Activated CD4-positive, alpha-beta T cell treated with anti-CD3 and anti-CD28 coated beads, Interleukin-2, amount 50 U/mL, for 24 hours (primary cell): ENCODE measurements at places on chromosomes 3 and 15.

GRCh38 chr15:85620690-85621049 lies 174.1 kb downstream of the KLHL25 start:
- DNase-seq, result no peak

DNA sequence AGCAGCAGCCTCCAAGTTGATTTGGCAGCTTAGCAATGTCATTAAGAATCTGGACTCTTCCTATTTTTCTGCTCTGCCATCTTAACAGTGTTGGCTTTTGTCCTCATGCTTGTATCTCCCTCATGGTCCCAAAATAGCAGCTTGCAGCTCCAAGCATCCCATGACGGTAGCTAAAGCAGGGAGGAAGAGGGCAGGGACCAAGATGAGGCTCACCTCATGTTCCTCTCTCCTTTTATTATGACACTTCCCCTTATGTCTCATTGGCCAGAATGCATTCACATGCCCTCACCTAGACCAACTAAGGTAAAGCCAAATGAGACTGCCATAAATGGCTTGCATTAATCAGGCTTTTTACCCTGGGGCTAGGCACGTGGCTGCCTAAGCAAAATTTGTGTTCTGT lies 382.4 kb downstream of the SHQ1 start:
- no peak for DNase-seq

DNA sequence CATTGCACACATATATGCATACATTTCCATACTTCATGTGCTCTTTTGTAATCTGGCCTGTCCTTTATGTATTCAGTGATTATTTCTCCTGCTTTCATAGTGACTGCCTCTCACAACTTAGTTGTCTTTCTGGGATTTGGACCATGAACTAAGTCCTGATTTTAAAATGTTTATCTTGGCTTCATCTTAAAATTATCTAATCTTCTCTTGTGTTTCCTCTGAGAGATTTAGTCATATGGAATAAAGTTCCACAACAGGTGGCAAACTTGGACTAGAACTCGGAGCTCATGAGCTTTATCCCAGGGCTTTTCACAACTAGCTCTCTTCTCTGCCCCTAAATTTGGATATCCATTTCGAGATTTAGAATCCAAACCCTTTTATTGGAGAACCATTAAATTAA lies 44.3 kb downstream of the U2SURP start:
- no peak for DNase-seq

GRCh38 chr3:48430708-48431101 lies 819 bp upstream of the PLXNB1 start:
- no peak for DNase-seq

DNA sequence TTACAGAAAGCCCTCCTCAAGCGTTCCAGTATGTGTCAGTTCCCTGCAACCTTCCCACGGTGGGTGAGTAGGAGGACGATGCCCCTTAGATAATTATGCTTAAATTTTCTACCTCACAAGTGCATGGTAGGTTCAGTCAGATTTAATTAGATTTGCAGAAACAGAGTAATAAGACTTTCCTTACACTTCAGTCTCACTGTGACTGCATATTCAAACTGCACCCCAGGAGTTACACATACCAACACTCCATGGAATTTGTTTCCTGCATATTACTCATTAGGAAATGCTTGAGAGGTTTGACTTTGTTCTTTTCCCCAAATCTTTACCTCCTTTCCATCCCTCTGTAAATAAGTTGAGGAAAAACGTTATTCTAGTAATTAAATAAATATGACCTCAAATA lies 108.8 kb downstream of the ARRDC4 start:
- DNase-seq, result no peak

GRCh38 chr3:159895430-159895829 lies 93.2 kb upstream of the IL12A start:
- no peak for DNase-seq

DNA sequence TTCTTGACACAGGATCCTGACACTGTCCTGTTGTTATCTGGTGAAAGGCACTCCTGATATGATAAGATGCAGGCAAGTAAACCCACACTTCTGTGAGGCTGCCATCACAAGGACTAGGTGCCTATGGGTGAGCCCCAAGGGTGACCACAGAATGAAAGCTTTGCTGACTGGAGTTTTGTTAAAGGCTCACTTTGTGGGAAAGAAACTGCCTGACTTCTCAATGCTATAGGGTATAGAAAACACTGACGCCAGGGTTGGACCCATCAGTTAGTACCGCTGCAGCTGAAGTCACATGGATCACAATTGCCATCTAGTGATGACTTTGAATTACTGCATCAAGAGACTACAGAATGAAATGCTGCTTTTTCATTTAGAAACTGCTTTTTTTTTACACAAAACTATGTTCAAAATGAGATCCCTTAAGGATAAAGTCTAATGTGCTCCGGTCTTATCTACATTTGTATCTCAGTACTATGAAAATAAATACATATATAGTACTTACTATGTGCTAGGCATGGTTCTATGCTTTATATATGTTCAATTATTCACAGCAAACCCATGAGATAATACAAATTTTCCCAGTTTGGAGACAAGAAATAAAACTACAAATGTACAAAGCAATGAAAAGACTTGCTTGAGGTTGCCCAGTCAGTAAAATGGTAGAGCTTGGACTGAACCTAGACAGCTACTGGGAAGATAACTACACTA lies 64.2 kb upstream of the CMSS1 start:
- DNase-seq, result no peak

- no peak for DNase-seq
Measured at GRCh38 chr3:2656806-2657777, 453.1 kb downstream of the IL5RA start.

DNA sequence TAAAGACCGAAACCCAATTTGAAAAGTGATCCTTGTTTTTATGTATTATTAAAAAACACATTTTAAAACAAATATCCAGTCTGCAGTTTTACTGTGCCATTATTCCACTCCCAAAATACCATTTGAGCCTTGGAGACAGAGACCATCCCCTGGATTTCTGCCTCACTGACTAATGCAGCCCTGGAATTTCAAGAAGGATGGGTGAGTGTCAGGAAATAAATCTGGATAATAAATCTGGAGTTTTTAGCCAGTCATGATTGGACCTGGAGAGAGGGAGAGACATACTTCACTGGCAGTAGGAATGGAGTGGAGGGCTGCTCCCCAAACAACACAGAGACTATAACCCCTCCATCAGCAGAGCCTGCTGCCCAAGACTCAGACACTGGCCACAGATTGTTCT lies 123.3 kb downstream of the MYLK start:
- no peak for DNase-seq

DNA sequence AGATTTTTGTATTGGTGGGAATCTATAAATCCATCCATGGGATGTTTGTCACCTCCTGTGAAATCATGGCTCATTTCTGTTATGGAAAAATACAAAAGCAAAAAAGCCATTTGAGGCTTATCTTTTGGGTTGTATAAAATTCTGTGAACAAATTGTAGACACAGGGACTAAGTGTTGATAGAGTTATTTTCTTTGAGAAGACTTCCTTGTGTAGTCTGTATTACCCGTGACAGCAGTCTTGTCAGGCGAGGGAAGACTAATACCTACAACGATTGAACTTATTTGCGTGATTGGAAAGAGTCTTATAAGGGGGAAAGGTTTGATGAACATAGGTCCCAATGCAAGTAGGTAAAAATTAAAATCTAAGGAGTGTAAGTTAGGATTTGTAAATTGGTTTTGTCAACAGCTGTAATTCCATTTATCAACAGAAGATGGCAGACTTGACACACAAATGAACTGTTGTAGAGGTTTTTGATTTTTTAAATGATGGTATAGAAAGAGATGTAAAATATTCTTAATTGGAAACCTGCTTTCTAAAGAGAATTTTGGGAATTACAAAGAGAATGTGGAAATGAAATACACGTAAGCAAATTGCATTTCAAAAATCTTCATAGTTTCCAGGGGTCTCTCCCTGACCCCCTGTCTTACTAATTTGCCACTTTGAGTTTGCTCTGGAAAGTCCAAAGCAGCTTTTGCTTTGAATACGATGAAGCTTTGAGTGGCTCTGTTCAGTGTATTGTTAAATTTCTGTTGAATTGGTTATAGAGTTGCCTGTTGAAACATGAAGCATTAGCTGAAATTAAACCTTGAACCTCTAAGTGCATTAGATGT lies 33.2 kb downstream of the SLC25A26 start:
- DNase-seq, result no peak

GRCh38 chr15:91867581-91868026 lies 14.1 kb downstream of the SLCO3A1 start:
- DNase-seq, result no peak

DNA sequence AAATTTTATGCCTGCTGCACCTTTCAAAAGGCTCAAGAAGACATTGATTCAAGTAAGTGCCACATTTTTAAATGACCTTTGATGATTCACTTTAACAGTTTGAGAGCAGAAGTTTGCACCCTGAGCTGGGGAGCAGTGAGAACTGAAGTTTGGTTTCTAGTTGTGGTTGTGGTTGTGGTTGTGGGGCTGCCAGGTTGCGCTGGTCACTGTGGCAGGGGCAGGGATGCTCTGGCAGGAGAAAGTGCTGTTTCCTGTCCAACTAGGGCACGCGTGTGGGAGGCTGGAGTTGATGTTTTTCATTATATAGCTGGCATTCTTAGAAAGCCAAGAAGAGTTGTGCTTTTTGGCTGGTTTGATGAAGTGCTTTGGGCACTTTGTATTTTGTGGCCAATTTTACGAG lies 339.7 kb upstream of the NR2F2 start:
- no peak for DNase-seq

DNA sequence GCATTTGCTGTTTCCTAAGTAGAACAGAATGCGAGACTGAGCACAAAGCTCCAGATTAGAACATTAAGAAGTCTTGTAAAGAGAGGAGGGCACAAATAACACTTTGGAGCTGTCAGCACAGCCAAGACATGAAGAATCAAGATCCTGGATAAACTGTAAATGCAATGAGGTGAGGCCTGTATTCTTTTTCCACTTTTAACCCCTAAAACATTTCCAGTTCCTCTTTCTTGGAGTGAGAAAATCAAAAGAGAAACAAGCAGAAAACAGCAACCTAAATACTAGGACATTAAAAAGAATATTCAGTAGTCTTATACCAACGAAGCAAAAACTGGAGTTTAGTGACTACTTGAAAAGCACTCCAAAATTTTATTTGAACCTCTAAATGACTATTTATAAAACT lies 204.3 kb downstream of the ZBTB20 start:
- no peak for DNase-seq

DNA sequence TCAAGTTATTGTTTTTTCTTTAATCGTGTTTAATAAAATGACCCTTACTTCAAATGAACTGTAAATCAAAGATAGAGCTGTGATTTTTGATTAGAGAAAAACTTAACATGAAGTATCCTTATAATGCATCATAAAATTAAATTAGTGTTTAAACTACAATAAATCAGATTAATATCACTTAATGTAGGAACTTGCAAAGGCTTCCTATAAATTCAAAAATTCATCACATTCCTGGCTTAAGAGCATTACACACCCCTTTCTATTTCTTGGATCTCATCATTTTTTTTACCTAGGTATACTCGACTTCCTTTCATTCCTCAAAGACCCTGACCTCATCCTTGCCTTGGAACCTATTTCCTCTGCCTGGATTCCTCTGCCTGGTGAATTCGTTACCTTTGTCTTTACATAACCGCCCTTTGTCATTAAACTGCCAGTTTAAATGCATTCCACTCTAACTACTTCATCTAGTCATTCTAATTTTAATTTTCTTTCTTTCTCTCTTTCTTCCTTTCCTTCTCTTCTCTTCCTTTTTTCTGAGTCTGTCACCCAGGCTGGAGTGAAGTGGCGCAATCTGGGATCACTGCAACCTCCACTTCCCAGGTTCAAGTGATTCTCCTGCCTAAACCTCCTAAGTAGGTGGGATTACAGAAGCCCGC lies 1244.5 kb downstream of the OTOL1 start:
- no peak for DNase-seq

- no peak for DNase-seq
Measured at GRCh38 chr3:79111375-79112052, 656.3 kb downstream of the ROBO1 start.

- no peak for DNase-seq
Measured at GRCh38 chr3:132537297-132537696, 59.8 kb upstream of the ACKR4 start.

GRCh38 chr3:101340591-101340990 lies 20.2 kb upstream of the IMPG2 start:
- DNase-seq, result no peak

GRCh38 chr15:94057305-94057704 lies 174.1 kb upstream of the MCTP2 start:
- no peak for DNase-seq

DNA sequence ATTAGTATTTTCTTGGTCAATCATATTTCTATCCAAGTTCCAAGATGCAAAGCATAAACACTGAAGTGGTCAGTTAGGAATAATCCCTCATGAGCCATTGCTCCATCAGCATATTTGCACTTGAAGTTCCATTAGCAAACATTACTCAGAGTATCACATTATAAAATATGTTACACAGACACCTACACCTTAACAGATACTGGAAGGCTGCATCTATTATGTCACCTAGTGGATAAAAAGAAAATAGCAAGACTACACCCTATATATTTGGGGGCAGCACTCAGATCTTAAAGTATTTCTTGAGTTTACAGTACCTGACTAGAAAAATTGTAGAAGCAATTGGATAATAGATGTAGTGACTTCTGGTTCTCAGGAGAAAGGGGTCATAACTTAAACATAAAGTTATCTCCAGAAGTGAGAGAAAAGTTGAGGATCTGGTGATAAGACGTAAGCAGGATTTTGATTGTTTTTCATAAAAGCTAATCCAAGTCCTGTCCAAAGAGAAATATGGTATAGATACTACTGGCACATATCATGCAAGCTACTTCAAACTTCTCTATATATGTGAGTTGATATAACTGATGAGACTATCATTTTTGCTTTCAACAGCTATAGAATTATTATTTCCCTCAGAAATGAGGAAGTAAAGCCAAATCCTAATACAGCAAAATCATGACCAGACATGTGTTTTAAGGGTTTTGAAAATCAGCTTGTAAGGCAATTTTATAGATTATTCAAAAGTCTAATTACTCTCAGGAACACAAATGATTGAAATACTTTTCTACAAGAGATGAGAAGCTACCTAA lies 422.2 kb downstream of the GBE1 start:
- no peak for DNase-seq

DNA sequence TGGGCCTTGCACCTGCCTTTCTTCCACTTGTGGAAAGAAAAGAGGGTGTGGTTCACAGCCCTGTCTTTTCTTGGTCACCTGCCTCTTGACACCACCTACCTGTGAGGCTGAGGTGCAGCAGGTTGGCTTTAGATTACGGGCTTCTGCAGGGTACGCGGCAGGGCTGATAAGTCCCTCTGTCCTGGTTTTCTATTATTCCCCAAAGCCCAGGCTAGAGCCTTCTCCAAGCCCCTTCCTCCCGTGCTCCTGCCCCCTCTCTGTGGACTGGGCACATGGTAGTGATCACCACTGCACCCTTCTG lies 44.8 kb upstream of the HACD2 start:
- DNase-seq, result no peak

DNA sequence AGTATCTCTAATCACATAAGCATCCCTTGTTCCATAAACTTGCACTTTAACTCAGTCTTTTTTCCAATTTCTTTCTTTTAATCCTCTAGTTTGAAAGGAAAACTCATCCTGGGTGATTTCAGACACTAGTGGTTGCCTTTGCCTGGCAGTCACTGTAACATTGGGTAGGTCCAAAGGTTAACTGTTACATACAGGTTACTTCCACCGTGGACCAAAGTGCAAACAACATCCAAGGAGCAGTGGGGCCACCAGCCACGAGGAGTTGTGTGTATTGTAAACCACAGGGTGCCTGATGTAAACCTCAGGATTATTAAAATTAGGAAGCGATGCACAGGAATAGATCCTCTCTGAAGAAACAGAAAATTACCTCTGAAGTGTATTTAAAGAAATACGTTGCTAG lies 75.0 kb downstream of the HCN4 start:
- DNase-seq, result no peak

- DNase-seq, result no peak
Measured at GRCh38 chr15:49145651-49146609, 9.5 kb downstream of the COPS2 start.
